ENCODE measurements at places on chromosomes 6 and 20. TPM values are rescaled to one million over a fixed set of nuclear protein-coding genes. Genes with fewer than 3 reads are reported as not detected.
A peak's percentile ranks its signal among the peaks of the same experiment; 100 is the strongest.

Gene PI16
- 1.1 TPM for total RNA-seq

Gene WDR46
- total RNA-seq, result 77.2 TPM

Gene GPLD1
- 6.2 TPM for total RNA-seq

Gene SAMD5
- total RNA-seq, result not detected

Gene TBX18
- total RNA-seq, result not detected

Gene DEFB115
- not detected for total RNA-seq

Gene ADRM1
- 64.2 TPM for total RNA-seq

Gene CTSA
- total RNA-seq, result 100 TPM

Gene BCKDHB
- 20.1 TPM for total RNA-seq

Gene SPDEF
- total RNA-seq, result not detected

Gene HMGCLL1
- total RNA-seq, result not detected

GRCh38 chr6:84882768-84883766 is 118.7 kb upstream of the TBX18 start:
- H3K27ac ChIP-seq, result no peak overlapping the region
- no peak for DNase-seq
- H3K27me3 ChIP-seq, result no peaks in the 10 kb centered on the region
- H3K4me3 ChIP-seq, result no peak overlapping the region

GRCh38 chr6:16514249-16514648 is 247.0 kb downstream of the ATXN1 start:
- peak; percentile 42 for DNase-seq
- H3K4me3 ChIP-seq, result no peak overlapping the region
- no peaks in the 10 kb centered on the region for H3K36me3 ChIP-seq

- DNase-seq, result peak; percentile 52
- no peaks in the 10 kb centered on the region for H3K27me3 ChIP-seq
- no peaks in the 10 kb centered on the region for H3K36me3 ChIP-seq
- H3K4me1 ChIP-seq, result peaks cover 26% of the 10 kb centered on the region
- no peak overlapping the region for H3K27ac ChIP-seq
Observed at GRCh38 chr6:52598123-52598823, 21.4 kb upstream of the TRAM2 start.

DNA sequence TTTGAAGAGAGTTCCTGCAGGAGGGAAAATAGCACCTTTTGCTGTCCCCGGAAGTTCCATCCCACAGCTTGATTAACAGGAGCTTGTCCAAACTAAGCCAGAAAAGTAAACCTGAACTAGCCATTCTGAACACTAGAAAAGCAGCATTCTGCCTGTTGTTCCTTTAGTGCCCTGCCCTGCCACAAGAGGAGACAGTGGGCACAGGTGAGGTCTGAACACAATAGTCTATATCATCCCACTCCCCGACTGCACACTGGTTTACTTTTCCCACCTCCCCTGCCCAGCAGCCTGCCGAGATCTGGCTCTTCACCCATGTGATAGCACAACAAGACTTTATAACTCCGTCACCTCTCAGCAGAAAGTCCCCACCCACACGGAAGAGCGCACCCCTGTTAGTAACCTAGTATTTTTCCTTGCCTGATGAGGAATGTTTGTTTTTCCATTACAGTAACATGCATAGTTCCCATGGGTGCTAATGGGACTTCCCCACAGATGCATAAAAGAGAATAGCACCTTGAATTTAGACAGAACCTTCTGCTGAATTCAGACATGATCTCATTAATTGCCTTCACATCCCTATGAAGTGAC is 59.7 kb downstream of the TFAP2A start:
- H3K4me1 ChIP-seq, result no peaks in the 10 kb centered on the region
- no peak overlapping the region for H3K27ac ChIP-seq
- no peaks in the 10 kb centered on the region for H3K36me3 ChIP-seq

GRCh38 chr6:116004841-116005815 is 55.6 kb downstream of the FRK start:
- no peak overlapping the region for H3K27ac ChIP-seq
- no peaks in the 10 kb centered on the region for H3K27me3 ChIP-seq
- DNase-seq, result no peak
- H3K36me3 ChIP-seq, result no peaks in the 10 kb centered on the region
- peaks cover 4% of the 10 kb centered on the region for H3K4me1 ChIP-seq

GRCh38 chr6:101912311-101912710 is 518.8 kb downstream of the GRIK2 start:
- no peak for DNase-seq
- no peak overlapping the region for H3K27ac ChIP-seq
- H3K4me3 ChIP-seq, result no peak overlapping the region
- no peaks in the 10 kb centered on the region for H3K27me3 ChIP-seq
- H3K4me1 ChIP-seq, result no peaks in the 10 kb centered on the region

- no peak for DNase-seq
- no peak overlapping the region for H3K4me3 ChIP-seq
- H3K27me3 ChIP-seq, result no peaks in the 10 kb centered on the region
- H3K36me3 ChIP-seq, result no peaks in the 10 kb centered on the region
- H3K4me1 ChIP-seq, result no peaks in the 10 kb centered on the region
Observed at GRCh38 chr6:45365036-45365435, 12.7 kb downstream of the SUPT3H start.

DNA sequence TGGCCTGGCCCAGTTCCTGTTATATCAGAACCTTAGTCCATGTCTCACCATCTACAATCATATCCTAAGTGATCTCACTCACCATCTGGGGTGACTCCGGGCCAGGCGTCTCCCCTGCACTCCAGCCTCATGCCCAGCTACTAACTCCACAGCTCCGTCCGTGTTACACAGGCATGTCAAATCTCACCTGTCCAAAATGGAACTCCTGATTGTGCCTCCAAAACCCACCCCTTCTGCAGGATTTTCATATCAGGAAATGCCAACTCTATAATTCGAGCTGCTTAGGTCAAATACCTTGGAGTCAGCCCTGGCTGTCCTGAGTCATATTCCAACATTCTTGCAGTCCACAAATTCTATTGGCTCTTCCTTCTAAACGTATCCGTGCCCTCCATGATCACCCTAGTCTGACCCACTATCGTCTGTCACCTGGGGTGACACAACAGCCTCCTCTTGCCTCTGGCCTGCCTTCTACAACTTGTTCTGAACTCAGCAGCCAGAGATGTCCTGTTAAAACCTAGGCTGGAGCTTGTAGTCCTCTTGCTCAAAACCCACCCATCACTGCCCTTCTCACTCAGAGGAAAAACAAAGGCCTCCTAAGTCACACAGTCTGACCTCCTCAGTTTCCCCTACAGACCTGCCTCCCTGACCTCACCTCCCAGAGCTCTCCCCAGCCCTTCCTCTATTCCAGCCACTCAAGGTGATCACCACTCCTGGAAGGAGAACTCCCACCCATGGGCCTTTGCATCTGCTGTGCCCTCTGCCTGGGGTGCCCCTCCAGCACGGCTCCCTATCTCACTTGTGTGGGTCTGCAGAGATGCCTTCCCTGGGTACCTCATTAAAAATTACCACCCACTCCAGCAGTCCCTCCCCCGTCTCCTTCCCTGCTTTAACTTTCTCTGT is 85.3 kb upstream of the SIRPA start:
- H3K27ac ChIP-seq, result no peak overlapping the region
- no peaks in the 10 kb centered on the region for H3K27me3 ChIP-seq
- no peak overlapping the region for H3K4me3 ChIP-seq
- DNase-seq, result no peak

- H3K4me1 ChIP-seq, result no peaks in the 10 kb centered on the region
- H3K27ac ChIP-seq, result no peak overlapping the region
- no peaks in the 10 kb centered on the region for H3K27me3 ChIP-seq
- no peak for DNase-seq
Observed at GRCh38 chr6:153523390-153523789, 392.3 kb upstream of the RGS17 start.

DNA sequence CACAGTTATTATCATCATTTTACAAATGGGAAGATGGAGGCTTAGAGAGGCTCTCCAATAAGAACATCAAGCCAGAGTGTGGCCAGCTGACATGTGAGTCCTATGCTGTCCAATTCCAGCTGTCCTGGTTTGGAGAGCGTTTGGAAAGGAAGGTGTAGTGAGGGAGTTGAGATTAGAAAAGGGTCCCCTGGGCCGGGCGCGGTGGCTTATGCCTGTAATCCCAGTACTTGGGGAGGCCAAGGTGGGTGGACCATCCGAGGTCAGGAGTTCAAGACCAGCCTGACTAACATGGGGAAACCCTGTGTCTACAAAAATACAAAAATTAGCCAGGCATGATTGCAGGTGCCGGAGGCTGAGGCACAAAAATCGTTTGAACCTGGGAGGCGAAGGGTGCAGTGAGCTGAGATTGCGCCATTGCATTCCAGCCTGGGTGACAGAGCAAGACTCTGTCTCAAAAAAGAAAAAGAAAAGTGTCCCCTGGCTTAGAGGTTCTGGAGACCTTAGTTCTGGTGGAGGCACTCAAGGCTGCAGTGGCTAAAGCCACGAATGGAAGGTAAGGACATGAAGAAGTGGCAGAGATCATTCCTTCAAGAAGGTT is 22.1 kb upstream of the OVOL2 start:
- peaks cover under 1% of the 10 kb centered on the region for H3K27me3 ChIP-seq
- no peak overlapping the region for H3K27ac ChIP-seq
- H3K4me1 ChIP-seq, result no peaks in the 10 kb centered on the region
- DNase-seq, result no peak
- H3K36me3 ChIP-seq, result no peaks in the 10 kb centered on the region

DNA sequence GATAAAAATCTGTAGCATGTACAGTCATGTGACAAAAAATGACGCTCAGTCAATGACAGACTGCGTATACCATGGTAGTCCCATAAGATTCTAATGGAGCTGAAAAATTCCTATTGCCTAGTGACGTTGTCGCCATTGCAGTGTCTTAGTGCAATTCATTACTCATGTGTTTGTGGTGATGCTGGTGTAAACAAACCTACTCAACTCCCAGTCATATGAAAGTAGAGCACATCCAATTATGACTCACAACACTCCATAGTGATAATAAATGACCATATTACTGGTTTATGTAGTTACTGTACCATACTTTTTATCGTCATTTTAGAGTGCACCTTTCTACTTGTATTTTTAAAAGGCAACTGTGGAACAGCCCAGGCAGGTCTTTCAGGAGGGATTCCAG is 45.0 kb downstream of the TFAP2A start:
- no peak overlapping the region for H3K27ac ChIP-seq
- no peaks in the 10 kb centered on the region for H3K4me1 ChIP-seq
- H3K27me3 ChIP-seq, result no peaks in the 10 kb centered on the region
- no peak for DNase-seq

DNA sequence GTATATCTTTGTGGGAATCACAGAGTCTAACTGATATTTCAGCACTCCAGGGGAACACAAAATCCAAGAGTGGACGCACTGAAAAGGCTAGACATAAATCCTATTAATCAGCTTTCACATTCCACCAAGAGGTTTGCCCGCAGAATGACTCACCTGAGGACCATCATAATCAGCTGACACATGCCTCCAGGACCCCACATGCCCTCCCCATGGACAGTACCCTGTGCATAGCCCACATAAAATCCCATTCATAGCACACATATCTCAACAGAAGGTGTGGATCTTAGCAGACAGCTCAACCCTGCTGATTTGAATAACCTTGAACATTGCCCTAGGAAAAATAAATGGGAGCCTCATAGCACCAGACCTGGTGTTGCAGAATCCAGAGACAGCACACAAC is 246.8 kb upstream of the TENT5A start:
- H3K27ac ChIP-seq, result no peak overlapping the region
- no peaks in the 10 kb centered on the region for H3K4me1 ChIP-seq
- DNase-seq, result no peak
- H3K36me3 ChIP-seq, result no peaks in the 10 kb centered on the region
- H3K4me3 ChIP-seq, result no peak overlapping the region

DNA sequence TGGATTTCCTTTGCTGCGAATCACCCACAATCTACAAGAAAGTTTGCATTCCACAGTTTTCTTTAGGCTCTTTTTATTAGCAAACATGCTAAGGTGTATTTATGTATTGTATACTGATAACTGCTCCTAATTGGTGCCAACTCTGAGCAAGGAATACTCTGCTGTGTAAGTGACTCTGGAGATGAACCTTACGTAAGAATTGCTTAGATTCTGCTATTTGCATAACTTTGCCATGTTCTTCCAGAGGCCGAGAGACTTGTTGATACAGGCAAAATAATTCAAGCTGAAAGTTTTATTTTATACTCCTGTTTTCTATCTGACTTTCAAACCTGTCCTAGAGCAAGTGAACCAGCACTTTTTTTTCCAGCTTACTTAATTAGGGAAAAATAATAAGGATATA is 461.3 kb downstream of the GJA1 start:
- H3K36me3 ChIP-seq, result no peaks in the 10 kb centered on the region
- no peaks in the 10 kb centered on the region for H3K4me1 ChIP-seq
- H3K4me3 ChIP-seq, result no peak overlapping the region
- DNase-seq, result no peak

- no peak overlapping the region for H3K27ac ChIP-seq
- H3K4me1 ChIP-seq, result no peaks in the 10 kb centered on the region
- no peak for DNase-seq
- no peak overlapping the region for H3K4me3 ChIP-seq
Observed at GRCh38 chr6:55937951-55938690, 62.7 kb upstream of the BMP5 start.

GRCh38 chr20:3121271-3121911 is 36.9 kb upstream of the AVP start:
- no peaks in the 10 kb centered on the region for H3K27me3 ChIP-seq
- no peak for DNase-seq
- peaks cover 32% of the 10 kb centered on the region for H3K36me3 ChIP-seq
- H3K4me1 ChIP-seq, result no peaks in the 10 kb centered on the region
- H3K27ac ChIP-seq, result no peak overlapping the region

GRCh38 chr6:25410102-25410501 is 130.9 kb downstream of the CARMIL1 start:
- H3K4me3 ChIP-seq, result peak overlapping the region; percentile 23
- H3K27ac ChIP-seq, result no peak overlapping the region
- H3K4me1 ChIP-seq, result peaks cover 54% of the 10 kb centered on the region
- no peak for DNase-seq

- no peaks in the 10 kb centered on the region for H3K4me1 ChIP-seq
- H3K36me3 ChIP-seq, result no peaks in the 10 kb centered on the region
- H3K4me3 ChIP-seq, result no peak overlapping the region
- no peak for DNase-seq
- no peak overlapping the region for H3K27ac ChIP-seq
Observed at GRCh38 chr20:911882-912600, 4.1 kb downstream of the ANGPT4 start.
